ENCODE measurements at places on chromosomes 1 and 21. TPM values are rescaled to one million over a fixed set of nuclear protein-coding genes. Genes with fewer than 3 reads are reported as not detected.

The FCN3 gene
- 0.08 TPM for polyA plus RNA-seq

The KPRP gene
- polyA plus RNA-seq: 0.90 TPM

The TAS1R1 gene
- not detected for polyA plus RNA-seq

DNA sequence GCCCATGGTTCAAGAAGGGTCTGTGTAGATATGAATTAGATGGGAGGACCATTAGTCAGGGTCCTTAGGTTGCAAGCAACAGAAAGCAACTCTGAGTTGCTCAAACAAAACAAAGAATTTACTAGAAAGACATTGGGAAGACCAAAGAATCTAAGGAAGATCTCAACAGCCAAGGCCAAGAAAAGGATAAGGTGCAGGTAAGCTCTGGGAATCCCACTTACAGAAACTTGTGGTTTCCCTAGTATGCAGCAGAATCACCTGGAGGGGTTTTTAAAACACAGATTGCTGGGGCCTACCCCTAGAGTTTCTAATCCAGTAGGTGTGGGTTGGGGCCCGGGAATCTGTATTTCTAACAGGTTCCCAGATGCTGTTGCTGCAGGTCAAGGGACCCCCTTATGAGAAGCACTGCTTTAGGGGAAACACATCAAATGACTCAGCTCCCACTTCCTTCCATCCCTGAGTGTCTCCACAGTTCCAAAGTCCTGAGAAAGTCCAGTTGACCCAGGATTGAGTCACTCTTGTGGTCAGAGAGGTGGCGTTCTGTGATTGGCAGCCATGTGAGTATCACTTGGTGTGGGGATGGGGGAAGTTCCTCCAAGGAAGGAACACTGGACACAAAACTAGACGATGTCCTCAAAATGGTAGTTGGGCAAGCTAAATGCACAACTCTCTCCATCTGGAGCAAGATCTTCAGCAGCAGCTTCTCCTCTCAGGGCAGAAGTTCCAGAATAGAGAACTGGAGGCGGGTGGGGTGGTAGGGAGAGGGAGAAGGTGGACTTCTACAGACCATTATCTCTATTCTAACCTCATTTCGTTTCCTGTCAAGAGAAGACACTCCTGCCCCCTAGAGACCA, 24.2 kb upstream of the EYA3 start:
- no peaks in the 10 kb centered on the region for H3K27me3 ChIP-seq
- H3K27ac ChIP-seq: no peak overlapping the region
- peaks cover 16% of the 10 kb centered on the region for H3K4me1 ChIP-seq
- H3K4me3 ChIP-seq: no peak overlapping the region

GRCh38 chr1:217135987-217136894, 413.0 kb upstream of the ESRRG start:
- H3K27ac ChIP-seq: no peak overlapping the region
- peaks cover 87% of the 10 kb centered on the region for H3K27me3 ChIP-seq
- H3K4me3 ChIP-seq: no peak overlapping the region

DNA sequence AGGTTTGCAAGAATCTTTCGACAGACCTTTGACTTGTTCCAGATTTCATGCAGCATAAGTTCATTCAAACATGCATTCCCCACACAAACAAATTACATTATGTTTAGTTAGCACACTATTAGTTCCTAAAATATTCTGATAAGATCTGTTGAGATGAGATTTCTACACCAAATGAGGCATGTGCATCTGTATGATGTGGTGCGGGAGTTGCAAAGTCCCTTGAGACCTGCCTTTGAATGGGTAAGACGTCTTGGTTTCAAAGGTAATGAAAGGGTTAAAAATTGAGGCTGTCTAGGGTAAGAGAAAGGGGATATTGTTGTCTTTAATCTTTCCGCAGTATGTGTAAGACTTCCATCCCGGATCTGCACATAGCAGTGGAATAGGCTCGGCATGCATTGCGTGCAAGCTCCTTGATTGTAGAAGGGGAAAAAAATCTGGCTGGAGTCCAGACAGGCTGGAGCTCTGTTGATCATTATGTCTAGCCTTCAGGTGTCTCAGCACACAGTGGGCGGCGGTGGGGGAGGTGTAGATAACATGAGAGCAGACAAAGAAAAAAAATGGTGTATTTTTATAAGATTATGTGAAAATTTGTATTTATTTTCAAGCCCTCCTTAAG, 296.6 kb downstream of the PTPRC start:
- H3K36me3 ChIP-seq: no peaks in the 10 kb centered on the region
- no peaks in the 10 kb centered on the region for H3K27me3 ChIP-seq
- H3K27ac ChIP-seq: peak overlapping the region; percentile 90
- peaks cover 17% of the 10 kb centered on the region for H3K4me1 ChIP-seq
- peak; percentile 81 for DNase-seq

GRCh38 chr1:154741741-154742495, 128.2 kb downstream of the KCNN3 start:
- no peak for DNase-seq
- no peak overlapping the region for H3K27ac ChIP-seq
- no peaks in the 10 kb centered on the region for H3K36me3 ChIP-seq
- H3K4me3 ChIP-seq: no peak overlapping the region
- H3K27me3 ChIP-seq: peaks cover 22% of the 10 kb centered on the region

- peaks cover 15% of the 10 kb centered on the region for H3K4me1 ChIP-seq
- no peaks in the 10 kb centered on the region for H3K27me3 ChIP-seq
- H3K4me3 ChIP-seq: peak overlapping the region; percentile 82
- H3K36me3 ChIP-seq: peaks cover 4% of the 10 kb centered on the region
- peak overlapping the region; percentile 90 for H3K27ac ChIP-seq
- no peak for DNase-seq
These were observed 1.2 kb upstream of the CAMTA1 start for GRCh38 chr1:6783936-6784559.

DNA sequence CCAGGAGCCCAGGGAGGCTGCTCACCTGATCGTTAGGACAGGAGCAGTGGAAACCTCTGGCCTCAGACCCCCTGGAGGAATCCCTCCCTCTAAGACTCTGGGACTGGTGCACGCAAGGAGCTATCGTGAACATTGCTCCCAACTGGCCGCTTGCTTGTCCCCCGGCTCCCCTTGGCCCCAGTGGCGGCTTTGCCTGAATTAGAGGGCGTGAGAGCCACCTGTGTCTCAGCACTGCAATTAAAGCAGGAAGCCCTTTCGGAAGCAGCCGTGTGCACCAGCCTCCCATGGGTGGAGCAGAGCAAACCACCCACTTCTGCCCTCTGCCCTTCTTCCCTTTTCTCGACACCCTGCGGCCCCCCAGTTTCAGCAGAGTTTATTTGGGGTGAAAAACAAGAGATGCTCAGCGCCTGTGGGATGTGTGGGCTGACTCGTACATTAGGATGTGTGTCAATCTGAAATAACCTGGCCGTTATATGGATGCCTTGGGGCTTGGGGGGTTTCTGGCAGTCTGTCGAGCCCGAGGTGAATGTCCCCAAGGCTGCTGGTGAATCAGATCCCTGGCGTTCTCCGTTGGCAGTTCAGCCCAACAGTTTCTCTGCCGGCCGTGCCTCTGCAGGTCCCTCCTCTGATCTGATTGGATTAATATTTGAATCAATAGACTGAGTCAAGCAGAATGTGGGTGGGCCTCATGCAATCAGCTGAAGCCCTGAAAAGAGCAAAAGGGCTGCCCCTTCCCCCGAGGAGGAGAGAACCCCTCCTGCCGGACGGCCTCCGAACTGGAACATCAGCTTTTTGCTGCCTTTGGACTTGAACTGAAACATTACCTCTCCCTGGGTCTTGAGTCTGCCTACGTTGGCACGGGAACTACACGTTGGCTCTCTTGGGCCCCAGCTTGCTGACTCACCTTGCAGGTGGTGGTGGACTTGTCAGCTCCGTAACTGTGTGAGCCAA, 7.3 kb upstream of the UMODL1 start:
- H3K36me3 ChIP-seq: no peaks in the 10 kb centered on the region
- peak overlapping the region; percentile 35 for H3K27ac ChIP-seq
- H3K4me1 ChIP-seq: peaks cover 32% of the 10 kb centered on the region
- DNase-seq: peak; percentile 62
- no peaks in the 10 kb centered on the region for H3K27me3 ChIP-seq
- peak overlapping the region; percentile 24 for H3K4me3 ChIP-seq

DNA sequence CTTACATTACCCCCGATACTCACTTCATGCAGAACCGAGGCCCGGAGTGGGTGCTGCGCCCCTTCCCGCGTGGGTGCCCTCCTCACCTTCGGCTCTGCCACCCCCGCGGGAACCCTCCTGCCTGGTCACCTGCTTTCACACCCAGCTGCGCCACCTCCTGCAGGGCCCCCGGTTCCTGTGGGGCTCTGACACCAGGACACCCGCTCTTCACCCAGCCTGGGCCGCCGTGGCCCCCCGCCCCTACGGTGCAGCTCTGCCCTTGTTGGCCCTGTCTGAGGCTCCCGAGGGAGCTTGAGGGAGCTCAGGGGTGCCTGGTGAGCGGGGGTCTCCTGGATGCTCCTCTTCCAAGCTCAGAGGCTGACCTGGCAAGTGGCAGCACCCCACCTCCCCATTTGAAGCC, 19.0 kb downstream of the RRP1 start:
- no peaks in the 10 kb centered on the region for H3K27me3 ChIP-seq
- peaks cover 48% of the 10 kb centered on the region for H3K4me1 ChIP-seq
- H3K27ac ChIP-seq: no peak overlapping the region
- no peak for DNase-seq
- no peak overlapping the region for H3K4me3 ChIP-seq
- H3K36me3 ChIP-seq: peaks cover 2% of the 10 kb centered on the region

DNA sequence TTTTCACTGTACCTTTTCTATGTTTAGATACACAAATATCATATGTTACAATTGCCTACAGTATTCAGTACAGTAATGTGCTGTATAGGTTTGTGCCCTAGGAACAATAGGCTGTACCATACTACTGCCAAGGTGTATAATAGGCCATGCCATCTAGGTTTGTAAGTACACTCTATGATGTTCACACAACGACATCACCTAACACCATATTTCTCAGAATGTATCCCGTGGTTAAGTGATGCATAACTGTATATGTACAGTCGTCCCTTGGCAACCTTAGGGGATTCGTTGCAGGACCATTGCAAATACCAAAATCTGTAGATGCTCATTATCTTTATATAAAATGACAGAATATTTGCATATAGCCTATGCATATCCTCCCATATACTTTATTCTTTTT, 5.8 kb upstream of the SSR2 start:
- H3K4me1 ChIP-seq: no peaks in the 10 kb centered on the region
- H3K36me3 ChIP-seq: no peaks in the 10 kb centered on the region
- no peak for DNase-seq
- no peak overlapping the region for H3K27ac ChIP-seq

- H3K27me3 ChIP-seq: peaks cover 23% of the 10 kb centered on the region
- H3K27ac ChIP-seq: no peak overlapping the region
- no peak overlapping the region for H3K4me3 ChIP-seq
- DNase-seq: no peak
- peaks cover 12% of the 10 kb centered on the region for H3K4me1 ChIP-seq
These were observed 484.9 kb downstream of the NPHP4 start for GRCh38 chr1:5507340-5507739.
